ENCODE measurements at places on chromosomes 1 and 21.

DNA sequence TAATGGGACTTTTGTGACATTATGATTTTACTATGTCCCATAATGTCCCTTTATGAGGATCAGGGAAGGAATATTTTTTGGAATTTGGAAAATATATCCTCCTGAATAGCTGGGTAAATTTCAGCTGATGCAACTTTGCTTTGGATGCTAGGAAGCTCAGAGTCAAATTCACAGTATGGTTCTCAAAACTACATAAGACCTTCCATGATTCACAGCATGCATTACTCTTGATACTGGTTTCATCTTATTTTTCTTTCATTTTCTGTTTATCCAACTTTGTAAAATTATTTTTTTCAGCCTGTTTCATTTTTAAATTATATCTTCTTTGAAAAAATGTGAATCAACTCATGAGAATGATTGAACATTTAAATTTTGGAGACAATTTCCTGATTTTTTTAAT lies 160.2 kb downstream of the ATP6V1G3 start:
- no peak for DNase-seq

DNA sequence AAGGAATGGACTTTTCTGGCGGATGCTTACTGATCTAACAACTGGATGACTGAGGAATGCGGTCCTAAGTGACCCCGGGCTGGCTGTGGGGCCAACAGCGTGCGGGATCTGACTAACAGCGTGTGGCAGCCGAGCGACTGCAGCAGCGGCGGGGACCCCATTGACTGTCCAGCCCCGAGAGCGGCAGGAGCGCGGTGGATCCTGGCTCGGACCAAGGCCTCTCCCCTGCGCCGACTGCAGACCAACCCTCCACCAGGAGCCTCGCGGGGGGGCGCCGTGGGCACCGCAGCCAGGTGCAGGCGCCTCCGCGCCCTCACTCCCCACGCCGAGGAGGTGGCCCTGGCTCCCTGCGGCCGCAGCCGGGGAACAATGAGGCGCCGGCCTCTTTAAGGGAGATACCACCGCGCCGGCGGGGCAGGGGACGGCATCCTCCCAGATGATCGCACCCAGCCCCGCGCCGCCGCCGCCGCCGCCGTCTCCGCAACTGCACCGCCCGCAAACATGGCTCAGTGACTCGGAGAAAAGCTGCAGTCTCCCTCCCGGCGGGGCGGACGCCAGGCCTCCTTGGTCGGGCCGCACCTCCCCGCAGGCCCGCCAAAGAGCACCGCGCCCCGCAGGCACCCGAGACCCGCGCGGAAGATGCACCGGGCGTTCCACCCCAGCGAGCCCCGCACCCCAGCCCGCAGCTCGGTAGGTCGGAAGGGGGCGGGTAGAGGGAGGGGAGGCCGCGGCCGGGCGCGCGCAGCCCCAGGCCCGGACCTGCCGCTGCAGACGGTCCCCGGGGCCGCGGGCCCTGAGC lies 694 bp upstream of the PDIK1L start:
- peak; percentile 98 for DNase-seq

DNA sequence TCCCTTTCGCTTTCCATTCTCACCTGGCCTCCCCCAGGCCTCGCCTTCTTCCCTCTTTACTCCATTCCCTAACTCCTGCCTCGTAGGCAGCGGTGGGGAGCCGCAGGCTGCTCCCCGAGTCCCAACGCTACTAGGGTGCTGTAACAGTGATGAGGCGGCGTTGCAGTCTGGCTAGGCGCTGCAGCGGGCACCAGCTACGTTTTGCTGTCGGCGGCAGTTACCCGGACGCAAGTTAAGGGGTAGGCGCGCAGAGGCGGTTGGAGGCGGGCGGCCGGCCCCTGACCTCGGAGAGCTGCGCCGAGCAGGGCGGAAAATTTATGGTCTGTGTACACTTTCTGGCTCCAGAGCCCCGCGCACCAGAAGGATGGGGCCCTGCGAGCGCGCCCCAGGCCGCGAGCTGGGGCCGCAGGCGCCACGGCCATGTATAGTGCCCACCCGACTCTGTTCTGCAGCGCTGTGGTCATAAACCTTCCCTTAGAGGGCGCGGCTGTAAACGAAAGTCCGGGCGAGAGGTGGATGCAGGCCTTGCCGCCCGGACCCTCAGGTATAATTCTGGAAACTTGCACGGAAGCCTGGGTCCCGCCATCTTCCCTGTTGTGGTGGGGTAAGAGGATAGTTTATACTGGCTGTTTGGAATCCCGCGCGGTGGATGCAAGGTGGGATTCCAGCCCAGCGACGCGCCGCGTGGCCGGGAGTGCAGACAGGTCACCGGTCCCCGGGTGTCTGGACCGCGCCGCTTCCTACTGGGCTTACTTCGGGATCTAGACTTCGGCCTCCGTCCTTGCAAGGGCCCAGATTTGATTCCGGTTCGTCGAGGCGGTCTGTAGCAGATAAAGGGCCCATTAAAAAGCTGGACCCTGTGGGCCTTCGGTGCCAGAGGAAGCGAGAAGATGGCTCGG lies 15.0 kb downstream of the HLX start:
- DNase-seq = peak; percentile 82

DNA sequence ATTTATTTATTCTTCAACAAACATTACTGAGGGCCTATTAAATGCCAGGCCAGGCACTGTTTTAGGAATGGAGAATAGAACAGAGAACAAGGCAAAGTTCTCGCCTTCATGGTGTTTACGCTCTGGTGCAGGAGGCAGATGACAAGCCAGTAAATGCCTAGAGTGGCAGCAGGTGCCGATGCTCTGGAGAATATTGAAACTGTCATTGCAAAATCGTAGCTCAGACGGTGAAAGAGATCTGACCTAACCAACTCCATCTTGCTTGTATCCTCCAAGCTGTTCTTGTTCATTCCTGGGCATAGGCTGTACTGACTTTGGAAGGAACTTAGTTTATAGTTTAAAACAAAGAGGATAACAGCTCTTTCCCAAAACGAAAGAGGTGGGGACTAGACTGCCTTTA lies 13.5 kb upstream of the ENO1 start:
- DNase-seq = no peak

GRCh38 chr1:39195166-39196111 lies 9.1 kb upstream of the MACF1 start:
- DNase-seq = no peak

DNA sequence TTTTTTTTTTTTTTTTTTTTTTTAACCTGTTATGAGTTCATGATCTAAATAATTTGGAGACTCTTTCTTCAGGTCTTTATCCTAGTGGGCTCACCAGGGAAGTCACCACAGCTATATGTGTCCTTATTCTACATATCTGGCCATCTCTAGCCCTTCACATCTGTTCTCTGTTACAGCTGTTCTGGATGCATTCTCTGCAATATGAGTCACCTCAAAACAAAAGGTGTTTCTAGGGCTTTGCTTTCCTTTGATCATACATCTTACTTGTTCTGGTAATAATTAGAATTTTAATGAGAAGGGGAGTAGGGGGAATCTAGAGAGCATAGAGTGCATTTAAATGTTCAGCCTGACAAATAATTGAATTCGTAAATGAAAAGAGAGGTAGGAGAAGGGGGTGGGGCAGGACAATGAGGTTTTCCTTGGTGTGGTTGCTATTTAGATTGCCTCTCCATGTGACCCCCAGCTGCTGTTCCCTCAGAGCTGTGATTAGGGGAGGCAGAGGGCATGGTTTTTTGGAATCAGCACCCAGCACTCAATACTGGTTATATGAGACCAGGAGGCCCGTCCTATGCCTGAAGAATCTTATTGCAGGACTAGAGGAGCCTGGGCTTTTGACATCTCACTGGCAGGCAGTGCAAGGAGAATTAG lies 8.0 kb downstream of the SYT6 start:
- DNase-seq = no peak

DNA sequence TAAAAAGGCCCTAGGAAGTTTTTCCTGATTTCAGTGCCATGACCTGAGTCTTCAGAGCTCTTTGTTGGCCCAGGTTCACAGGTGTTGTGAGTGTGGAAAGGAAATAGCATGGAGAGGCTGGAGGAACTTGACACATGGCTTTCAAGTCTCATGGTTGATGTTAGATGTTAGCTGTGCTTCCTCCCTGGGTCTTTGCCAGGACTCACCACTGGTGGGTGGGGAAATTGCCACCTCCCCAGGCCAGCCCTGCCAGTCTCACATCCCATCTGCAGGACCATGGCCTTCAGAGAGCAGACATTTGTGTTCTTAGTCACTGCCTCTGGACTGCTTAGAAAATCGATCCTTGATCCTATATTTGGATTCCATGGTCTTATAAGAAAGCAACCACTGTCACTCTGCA lies 383.2 kb downstream of the DISC1 start:
- no peak for DNase-seq

- no peak for DNase-seq
Observed at GRCh38 chr1:200281201-200281835, 128.5 kb downstream of the ZNF281 start.

GRCh38 chr1:41999884-42000283 lies 81.2 kb upstream of the HIVEP3 start:
- no peak for DNase-seq

DNA sequence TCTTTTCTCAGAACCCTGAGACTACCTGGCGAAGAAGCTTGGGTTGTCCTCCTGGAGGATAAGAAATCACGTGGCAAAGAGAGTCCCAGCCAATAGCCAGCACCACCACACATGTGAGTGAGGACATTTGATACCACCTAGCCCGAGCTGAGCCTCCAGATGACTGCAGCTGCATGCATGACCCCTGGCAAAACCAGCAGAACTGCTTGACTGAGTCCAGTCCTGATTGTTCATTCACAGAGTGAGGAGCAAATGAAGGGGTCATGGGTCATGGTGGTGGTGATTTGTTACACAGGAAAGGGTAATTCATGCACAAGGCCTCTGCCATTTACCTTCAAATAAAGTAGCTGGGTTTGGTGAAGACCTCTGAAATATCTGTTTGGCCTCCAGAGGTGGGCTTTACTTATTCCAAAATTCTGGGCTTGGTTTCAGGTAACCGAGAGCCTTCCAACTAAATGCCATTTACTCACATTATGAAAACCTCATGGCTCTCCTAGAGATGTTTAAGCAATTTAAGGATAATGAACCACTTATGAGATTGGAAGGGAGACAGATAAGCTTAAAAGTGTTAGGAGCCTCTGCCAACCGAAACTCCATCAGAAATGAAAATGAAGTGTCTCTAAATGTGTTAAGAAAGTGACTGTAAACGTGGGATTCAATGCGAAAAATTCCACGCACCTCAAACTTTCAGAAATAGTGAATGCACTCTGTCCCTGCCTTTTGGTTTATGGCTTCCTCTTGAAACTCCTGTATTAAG lies 163.3 kb downstream of the SLC35F3 start:
- DNase-seq = peak; percentile 2

DNA sequence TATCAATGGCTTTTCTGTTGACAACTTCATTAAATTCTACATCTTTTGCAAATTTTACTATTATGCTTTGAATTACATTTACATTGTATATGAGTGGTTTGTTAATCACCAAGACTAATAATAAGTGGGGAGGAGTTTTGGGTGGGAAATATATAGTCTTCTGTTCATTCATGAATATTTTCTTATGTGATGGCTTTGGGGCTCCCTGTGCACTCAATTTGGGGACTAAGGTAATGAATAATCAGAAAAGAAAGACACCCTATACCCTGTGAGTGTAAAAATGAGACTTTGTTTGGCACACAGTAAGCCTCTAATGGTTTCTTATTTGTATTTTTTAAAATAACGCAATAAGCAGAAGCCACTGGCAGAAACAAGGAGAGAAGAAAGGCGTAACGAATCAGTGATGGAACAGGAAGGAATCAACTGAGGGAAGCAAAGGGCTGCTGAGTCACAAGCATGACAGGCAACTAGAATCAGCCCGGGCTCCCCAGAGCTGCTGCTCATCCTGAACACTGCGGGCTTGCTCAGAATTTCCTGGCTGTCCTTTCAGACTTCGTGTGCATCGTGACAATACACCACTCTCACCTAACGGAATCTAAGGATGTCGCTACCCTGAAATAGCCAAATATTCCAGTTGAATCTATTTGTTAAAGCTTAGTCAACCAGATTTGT lies 20.8 kb upstream of the RGS2 start:
- DNase-seq = no peak

- no peak for DNase-seq
Observed at GRCh38 chr1:7388141-7388487, 383.0 kb upstream of the VAMP3 start.

GRCh38 chr1:230661976-230662375 lies 19.7 kb downstream of the COG2 start:
- no peak for DNase-seq
